ENCODE measurements at places on chromosomes 3 and 15.

GRCh38 chr3:66582721-66583423 is 82.0 kb upstream of the LRIG1 start:
- no peak for DNase-seq

DNA sequence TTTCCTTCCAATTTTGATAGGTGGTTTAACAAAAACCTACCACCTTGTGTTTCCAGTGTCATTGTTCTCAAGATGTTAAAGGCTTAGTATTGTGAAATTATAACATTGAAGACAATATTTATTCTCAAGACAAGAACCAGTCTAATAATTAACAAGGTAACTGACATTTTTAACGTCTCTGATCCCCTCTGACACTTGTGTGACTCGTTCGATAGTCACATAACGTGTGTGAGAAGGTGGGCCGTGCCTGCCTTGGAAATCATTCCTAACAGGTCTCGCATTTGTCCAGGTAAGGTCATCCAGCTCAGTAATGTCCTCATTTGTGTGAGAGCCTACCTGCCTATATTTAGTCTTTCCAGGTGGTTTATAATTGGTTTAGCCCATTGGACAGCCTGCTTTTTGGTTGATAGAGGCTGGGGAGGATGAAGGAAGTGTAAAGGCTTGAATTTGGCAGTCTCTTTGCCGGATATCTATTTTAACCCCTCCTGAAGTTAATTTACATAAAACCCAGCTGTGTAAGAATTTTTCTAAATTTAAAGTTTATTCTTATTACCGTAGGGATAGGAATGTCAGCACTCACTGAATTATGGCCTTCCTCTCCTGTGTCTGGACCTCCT is 94.4 kb downstream of the AKAP13 start:
- DNase-seq = no peak

DNA sequence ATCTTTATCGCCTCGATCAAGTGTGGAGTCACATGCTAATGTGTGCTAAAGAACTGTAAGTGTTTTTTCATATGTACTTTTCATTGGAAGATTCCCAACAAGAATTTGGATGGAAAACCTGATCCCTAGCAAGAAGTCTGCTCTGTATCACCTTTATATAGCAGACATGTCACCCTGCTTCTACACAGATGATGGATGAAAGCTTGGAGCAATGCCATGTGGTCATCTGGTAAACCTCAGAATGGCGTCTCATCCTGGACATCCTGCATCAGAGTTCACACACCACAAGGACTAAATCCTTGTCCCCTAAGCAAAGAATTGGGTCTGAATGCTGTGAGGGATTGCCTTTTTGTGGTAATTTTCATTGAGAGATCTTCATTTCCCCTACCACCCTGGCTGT is 42.1 kb upstream of the CTDSPL start:
- no peak for DNase-seq

DNA sequence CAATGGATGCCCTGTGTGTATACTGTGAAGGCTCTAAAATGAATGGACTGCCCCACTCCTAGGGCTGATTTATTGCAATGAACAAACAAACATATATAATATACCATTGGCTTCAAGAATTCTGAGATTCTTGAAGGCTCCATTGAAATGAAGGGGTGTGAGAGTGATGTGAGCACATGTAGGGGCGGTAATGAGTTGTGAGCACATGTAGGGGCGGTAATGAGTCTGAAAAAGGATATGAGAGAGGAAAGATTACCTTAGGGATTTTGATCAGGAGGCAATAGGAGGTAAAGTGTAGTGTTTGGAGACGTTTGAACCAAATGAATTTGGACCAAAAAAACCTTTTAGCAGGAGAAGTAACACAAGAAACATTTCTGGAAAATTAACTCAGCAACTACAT is 3.7 kb downstream of the FAM162A start:
- no peak for DNase-seq

- no peak for DNase-seq
Observed at GRCh38 chr3:76016769-76017439, 231.6 kb upstream of the ZNF717 start.

GRCh38 chr3:98855806-98856400 is 45.6 kb downstream of the DCBLD2 start:
- no peak for DNase-seq

DNA sequence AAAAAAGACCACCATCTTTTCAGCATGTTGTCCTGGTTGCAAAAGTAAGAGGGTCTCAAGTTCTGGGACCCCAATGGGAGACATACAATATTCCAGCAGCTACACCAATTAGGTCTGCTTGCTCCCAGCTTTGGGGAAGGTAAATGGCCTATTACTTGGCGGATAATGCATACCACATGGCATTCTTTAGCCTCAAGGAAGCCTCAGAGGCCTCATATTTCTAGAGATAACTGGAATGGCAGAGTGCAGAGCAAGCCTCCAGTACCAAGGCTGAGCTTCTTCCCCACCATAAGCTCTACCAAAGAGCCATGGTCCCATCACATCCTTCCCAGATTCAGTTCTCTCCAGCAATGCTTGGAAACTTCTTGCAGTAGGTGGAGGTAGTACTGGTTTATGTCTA is 493.8 kb downstream of the SHQ1 start:
- no peak for DNase-seq

DNA sequence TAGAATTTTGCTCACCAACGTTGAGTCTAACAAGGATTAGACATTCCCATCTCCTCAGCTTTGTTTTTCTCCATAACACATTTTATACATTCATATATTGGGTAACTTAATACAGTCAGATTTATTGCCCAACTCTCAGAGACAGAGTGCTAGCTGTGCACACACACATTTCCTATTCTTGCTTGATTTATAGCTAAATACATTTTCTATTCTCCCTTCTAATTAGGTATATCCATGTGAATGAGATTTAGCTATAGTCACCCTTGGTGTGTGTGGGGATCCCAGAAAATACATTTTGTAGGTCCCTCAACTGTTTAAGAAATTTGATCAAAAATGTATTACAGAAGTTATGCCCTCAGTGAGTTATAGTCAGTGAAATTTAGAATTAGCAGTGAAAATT is 715.4 kb downstream of the NSUN3 start:
- DNase-seq = no peak

Data from hematopoietic multipotent progenitor cell (in vitro differentiated cells).